ENCODE measurements at places on chromosomes 5 and 9.

- no peaks in the 10 kb centered on the region for H3K27me3 ChIP-seq
- DNase-seq: no peak
- no peak overlapping the region for H3K4me3 ChIP-seq
- no peaks in the 10 kb centered on the region for H3K4me1 ChIP-seq
These were observed 488.1 kb upstream of the EDIL3 start for GRCh38 chr5:84872768-84873167.

GRCh38 chr9:2755285-2755684 lies 38.0 kb downstream of the KCNV2 start:
- H3K27me3 ChIP-seq: no peaks in the 10 kb centered on the region
- H3K27ac ChIP-seq: no peak overlapping the region
- H3K4me3 ChIP-seq: no peak overlapping the region

DNA sequence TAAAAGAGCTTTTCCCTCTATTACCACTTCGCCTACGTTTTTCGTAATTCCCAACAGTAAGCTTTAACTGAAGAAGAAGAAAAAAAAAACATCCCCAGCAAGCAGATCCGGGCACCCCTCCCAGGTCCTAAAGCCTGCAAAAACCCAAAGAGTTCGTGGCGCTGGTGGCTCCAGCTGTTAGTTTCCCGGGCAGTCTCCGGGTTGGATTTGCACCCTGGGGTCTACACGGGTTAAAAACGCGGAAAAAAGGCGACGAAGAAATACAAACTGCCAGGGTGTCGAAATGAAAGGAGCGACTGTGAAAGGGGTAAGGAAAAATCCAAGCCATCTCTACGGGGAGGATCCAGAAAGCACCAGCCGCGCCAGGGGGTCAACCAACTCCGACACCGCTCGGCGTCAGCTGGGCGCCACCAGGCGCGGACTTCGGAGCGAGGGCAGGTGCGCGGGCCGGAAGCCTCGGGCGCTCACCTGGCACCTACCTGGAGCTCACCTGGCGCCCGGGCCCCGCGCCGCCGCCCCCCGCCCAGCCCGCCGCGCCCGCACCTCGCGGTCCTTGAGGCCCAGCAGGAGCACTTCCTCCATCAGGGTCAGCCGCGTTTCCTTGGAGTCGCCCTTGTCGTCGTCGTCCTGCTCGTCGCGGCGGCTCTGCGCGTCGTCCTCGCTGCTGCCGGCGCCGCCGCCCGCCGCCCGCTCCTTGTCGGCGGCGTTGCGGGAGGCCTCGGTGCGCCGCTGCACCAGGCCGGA lies 680 bp downstream of the GOLPH3 start:
- H3K36me3 ChIP-seq: peaks cover 45% of the 10 kb centered on the region
- DNase-seq: peak; percentile 83
- H3K27ac ChIP-seq: peak overlapping the region; percentile 96
- H3K27me3 ChIP-seq: no peaks in the 10 kb centered on the region
- H3K4me1 ChIP-seq: peaks cover 38% of the 10 kb centered on the region
- peak overlapping the region; percentile 95 for H3K4me3 ChIP-seq

DNA sequence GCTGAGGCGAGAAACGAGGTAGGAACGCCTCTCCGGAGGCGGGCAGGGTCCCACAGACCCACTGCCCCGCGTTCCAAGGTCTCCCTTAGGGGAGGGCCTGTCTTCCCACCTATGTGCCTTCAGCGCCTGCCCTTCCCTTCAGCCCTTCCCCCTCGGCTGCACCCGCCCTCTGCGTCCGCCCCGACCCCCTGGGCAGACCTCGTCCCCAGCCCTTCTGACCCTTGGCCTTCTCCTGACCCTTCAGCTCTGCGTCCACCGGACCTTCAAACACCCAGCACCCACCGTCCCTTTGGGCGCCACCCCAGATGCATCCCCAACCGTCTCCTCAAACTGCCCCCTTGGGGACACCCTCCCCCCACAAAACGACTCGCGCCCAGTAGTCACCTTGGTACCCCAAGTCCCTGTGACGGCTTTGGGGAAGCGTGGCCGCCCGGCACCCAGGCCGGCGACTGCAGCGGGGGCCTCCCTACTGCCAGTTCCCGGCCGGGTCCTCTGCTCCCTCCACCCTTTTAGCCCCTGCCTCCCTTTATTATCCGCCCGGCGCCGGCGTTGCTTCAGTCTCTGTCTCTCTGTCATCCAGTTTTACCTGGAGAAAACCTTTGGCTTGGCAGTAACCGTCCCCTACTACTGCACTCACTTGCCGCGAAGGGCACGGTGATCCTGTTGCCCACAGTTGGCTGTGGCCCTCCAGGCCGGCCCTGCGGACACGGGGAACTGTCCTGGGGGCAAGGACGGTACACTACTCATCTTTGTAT lies 421 bp downstream of the RUSC2 start:
- peak overlapping the region; percentile 95 for H3K4me3 ChIP-seq
- peak overlapping the region; percentile 72 for H3K27ac ChIP-seq
- H3K27me3 ChIP-seq: peaks cover 20% of the 10 kb centered on the region
- peaks cover 29% of the 10 kb centered on the region for H3K4me1 ChIP-seq

GRCh38 chr5:147482706-147483180 lies 27.1 kb downstream of the DPYSL3 start:
- H3K27me3 ChIP-seq: peaks cover 10% of the 10 kb centered on the region
- no peaks in the 10 kb centered on the region for H3K4me1 ChIP-seq
- H3K4me3 ChIP-seq: no peak overlapping the region
- no peaks in the 10 kb centered on the region for H3K36me3 ChIP-seq
- no peak overlapping the region for H3K27ac ChIP-seq

DNA sequence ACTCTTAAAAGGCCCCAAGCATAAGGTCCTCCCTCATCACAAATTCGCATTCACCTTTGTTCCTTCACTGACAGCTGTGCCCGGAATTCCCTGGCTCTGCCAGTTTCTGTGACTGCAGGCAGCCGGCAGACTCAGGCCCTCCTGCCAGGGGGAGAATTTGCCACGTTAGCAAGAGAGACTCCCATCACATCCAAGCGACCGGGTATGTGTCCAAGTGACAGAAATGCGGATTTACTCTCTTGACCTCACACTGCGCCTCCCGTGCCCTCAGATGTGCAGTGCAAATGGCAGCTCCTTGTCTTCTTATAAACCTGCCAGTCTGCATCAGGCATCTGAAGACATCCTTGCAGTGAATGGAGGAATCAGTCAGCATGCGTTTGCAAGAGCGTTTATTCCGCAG lies 187.1 kb upstream of the WWC1 start:
- no peaks in the 10 kb centered on the region for H3K4me1 ChIP-seq
- no peaks in the 10 kb centered on the region for H3K36me3 ChIP-seq
- H3K4me3 ChIP-seq: no peak overlapping the region
- no peak overlapping the region for H3K27ac ChIP-seq

GRCh38 chr5:314676-315487 lies 6.6 kb upstream of the AHRR start:
- H3K27me3 ChIP-seq: peaks cover 4% of the 10 kb centered on the region
- H3K4me1 ChIP-seq: no peaks in the 10 kb centered on the region
- DNase-seq: no peak
- peaks cover 17% of the 10 kb centered on the region for H3K36me3 ChIP-seq
- no peak overlapping the region for H3K4me3 ChIP-seq

DNA sequence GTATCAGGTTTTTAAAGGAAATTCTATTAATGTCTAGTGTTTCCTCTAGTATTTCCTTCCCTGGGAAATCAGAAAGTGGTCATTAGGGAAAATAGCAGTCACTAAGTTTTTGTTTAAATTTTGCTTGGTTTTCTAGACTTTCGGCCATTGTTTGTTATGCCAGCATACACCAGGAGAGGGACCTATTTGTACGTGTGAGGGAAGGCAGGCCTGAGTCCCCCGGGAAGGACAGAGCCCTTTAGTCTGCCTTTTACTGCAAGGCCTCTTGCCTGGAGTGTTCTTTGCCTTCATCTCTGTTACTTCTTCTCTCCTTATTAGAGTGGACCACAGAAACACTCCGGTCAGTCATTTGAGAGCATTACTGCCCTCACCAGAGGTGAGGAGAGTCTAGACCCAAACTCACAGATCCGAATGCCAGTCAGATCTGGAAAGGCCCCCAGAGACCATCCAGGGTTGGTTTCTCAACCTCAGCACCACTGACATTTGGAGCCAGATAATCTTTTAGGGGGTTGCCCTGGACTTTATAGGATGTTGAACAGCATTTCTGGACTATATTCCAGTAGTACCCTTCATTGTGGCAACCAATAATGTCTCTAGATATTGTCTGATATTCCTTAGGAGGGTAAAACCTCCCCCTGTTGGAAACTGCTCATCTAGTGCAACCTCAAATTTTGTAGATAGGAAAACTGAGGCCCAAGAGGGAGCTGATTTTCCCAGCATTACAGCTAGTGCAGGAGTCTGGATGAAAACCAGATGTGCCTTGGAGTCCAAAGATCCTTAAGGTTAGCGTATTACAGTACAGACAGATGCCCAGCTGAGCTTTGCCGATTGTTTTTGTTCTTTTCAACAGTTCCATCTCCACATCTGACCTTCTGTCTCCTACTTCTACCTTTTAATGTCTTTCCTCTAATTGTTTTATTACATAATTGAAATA lies 93.0 kb upstream of the NIPAL4 start:
- DNase-seq: no peak
- no peak overlapping the region for H3K4me3 ChIP-seq
- H3K36me3 ChIP-seq: peaks cover 63% of the 10 kb centered on the region
- peaks cover 7% of the 10 kb centered on the region for H3K4me1 ChIP-seq
- H3K27me3 ChIP-seq: no peaks in the 10 kb centered on the region

DNA sequence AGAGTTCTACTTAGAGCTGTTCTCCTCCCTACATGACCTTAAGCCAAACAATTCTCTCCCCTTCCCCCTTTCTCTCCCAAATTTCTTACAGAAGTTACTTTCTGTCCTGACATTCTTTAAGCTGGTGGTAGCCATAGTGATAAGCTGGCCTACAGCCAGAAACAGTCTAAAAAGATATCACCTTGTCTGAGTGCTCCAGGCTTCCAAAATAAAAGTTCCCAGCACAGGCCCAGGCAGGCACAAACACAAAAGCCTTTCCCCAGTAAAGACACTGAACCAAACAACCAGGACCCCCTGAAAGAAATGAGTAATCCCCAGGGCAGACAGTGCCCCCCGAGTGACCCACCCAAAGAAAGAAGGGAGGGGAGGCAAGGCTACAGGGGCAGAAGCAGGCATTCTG lies 19.2 kb downstream of the SIL1 start:
- H3K4me1 ChIP-seq: peaks cover 7% of the 10 kb centered on the region
- no peaks in the 10 kb centered on the region for H3K27me3 ChIP-seq
- no peak overlapping the region for H3K27ac ChIP-seq

- H3K4me3 ChIP-seq: no peak overlapping the region
- DNase-seq: no peak
- H3K4me1 ChIP-seq: peaks cover 1% of the 10 kb centered on the region
- H3K36me3 ChIP-seq: no peaks in the 10 kb centered on the region
These were observed 146.8 kb downstream of the EBF1 start for GRCh38 chr5:158952951-158953350.

DNA sequence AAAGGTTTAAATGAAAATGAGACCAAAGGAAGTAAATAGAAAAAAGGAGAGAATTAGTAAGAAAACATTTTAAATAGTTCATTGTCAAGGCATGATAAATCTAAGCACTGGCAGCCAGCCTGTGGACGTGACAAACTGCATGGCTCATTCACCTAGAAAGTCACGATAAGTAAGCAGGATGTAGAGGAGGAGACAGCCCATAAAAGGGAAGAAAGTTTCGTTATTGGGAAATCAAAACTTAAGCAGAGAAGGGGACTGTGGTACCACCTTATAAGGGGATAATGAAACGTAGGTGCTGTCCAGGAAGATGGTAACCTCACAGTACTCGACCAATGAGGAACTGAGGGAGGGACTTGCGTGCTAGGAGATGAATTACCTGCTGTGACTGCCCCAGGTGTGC lies 494.5 kb upstream of the GRAMD2B start:
- no peak overlapping the region for H3K4me3 ChIP-seq
- no peak for DNase-seq
- no peaks in the 10 kb centered on the region for H3K36me3 ChIP-seq
- H3K4me1 ChIP-seq: no peaks in the 10 kb centered on the region
- no peaks in the 10 kb centered on the region for H3K27me3 ChIP-seq

- H3K36me3 ChIP-seq: no peaks in the 10 kb centered on the region
- no peaks in the 10 kb centered on the region for H3K27me3 ChIP-seq
- no peak overlapping the region for H3K4me3 ChIP-seq
- no peaks in the 10 kb centered on the region for H3K4me1 ChIP-seq
These were observed 285.8 kb upstream of the ZNF608 start for GRCh38 chr5:125032286-125032685.

GRCh38 chr9:90301277-90301653 lies 341.4 kb downstream of the DIRAS2 start:
- H3K27me3 ChIP-seq: peaks cover 19% of the 10 kb centered on the region
- H3K27ac ChIP-seq: no peak overlapping the region
- H3K4me1 ChIP-seq: no peaks in the 10 kb centered on the region
- no peak overlapping the region for H3K4me3 ChIP-seq
- H3K36me3 ChIP-seq: no peaks in the 10 kb centered on the region
- no peak for DNase-seq

DNA sequence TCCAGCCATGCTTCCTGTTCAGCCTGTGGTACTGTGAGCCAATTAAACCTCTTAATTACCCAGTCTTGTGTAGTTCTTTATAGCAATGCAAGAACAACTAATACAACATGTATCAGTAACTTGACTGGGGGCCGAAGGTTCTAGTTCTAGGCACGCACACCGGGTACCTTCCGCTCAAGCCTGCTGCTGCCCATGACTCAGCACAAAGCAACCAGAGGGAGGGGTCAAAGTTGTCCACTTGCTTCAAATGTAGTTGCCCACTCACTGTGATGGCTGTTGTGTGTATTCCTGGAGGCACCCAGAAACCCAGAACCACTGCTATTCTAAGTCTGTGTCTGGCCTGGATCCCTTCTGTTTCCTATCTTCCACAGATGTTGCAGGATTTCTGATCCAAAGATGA lies 222.6 kb downstream of the FRMD3 start:
- no peak for DNase-seq
- no peak overlapping the region for H3K4me3 ChIP-seq
- no peaks in the 10 kb centered on the region for H3K36me3 ChIP-seq
- no peak overlapping the region for H3K27ac ChIP-seq

- DNase-seq: no peak
- no peaks in the 10 kb centered on the region for H3K36me3 ChIP-seq
- no peak overlapping the region for H3K27ac ChIP-seq
- H3K27me3 ChIP-seq: no peaks in the 10 kb centered on the region
These were observed 104.7 kb upstream of the GPR151 start for GRCh38 chr5:146620669-146621051.

- no peak overlapping the region for H3K27ac ChIP-seq
- peaks cover 11% of the 10 kb centered on the region for H3K36me3 ChIP-seq
- DNase-seq: peak; percentile 44
- peaks cover 9% of the 10 kb centered on the region for H3K4me1 ChIP-seq
- no peak overlapping the region for H3K4me3 ChIP-seq
- no peaks in the 10 kb centered on the region for H3K27me3 ChIP-seq
These were observed 8.2 kb downstream of the IL4 start for GRCh38 chr5:132681983-132682382.

- no peaks in the 10 kb centered on the region for H3K36me3 ChIP-seq
- DNase-seq: peak; percentile 45
- no peaks in the 10 kb centered on the region for H3K4me1 ChIP-seq
- H3K27ac ChIP-seq: no peak overlapping the region
These were observed 62.3 kb upstream of the RIOK2 start for GRCh38 chr5:97245386-97245785.

- no peaks in the 10 kb centered on the region for H3K36me3 ChIP-seq
- DNase-seq: peak; percentile 74
- no peaks in the 10 kb centered on the region for H3K27me3 ChIP-seq
- H3K4me3 ChIP-seq: peak overlapping the region; percentile 54
- peaks cover 48% of the 10 kb centered on the region for H3K4me1 ChIP-seq
These were observed 1.8 kb upstream of the WDR31 start for GRCh38 chr9:113341712-113342410.
